ENCODE measurements at places on chromosomes 3 and 15.

GRCh38 chr3:1087066-1087560 is 5.7 kb upstream of the CNTN6 start:
- no peak for DNase-seq

DNA sequence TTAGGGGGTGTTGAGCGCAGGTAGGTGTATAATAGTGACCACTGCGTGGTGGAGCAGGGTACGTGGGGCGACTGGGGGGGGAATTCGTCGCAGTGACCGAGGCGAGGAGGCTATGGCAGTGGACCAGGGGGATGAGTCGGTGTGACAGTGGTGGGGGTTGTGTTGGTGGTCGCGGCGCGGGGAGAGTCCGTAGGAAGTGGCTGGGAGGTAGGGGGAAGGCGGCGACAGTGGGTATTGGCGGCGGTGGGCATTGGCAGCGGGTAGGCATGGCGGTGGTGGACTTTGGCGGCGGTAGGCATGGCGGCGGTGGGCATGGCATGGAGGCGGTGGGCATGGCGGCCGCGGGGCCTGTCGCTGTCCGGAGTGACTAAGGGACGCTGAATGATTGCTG is 739 bp downstream of the SNRPN start:
- peak; percentile 26 for DNase-seq

GRCh38 chr3:196120291-196120951 is 38.5 kb upstream of the TFRC start:
- no peak for DNase-seq

DNA sequence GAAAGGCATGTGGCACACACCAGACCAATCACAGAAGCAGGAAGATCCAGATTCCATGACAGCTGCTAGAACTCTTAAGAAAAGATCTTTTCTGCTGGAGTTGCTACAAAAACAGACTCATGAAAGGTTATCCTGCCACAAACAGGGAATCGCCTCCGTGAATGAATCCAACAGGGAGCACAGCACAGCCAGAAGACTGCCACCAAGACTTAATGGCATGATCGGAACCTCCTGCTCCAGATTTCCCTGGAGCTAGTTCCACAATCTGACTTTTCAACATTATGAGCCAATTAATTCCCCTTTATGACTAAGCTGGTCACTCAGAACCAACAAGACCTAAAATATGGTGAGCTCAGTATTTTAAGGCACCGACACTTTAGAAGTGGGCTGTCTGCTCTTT is 232.5 kb downstream of the FOXP1 start:
- no peak for DNase-seq

DNA sequence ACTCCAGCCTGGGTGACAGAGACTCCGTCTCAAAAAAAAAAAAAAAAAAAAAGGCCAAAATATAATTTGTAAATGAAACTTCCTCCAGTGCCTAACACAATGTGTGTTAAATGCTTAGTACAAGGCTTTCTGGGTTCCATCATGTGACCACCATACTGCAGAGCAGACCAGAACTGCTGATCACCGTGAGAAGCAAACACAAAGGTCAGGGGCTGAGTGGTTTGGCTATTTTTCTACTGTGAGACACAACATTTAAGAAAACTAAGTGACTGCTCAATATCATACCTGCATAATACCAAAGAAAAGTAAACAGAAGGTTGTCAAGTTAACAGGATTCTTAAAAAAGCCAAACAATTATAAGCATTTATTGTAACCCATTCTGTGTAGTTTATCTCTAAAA is 13.2 kb downstream of the ABCC5 start:
- no peak for DNase-seq

GRCh38 chr3:52435246-52436101 is 9.4 kb downstream of the SEMA3G start:
- DNase-seq, result no peak

DNA sequence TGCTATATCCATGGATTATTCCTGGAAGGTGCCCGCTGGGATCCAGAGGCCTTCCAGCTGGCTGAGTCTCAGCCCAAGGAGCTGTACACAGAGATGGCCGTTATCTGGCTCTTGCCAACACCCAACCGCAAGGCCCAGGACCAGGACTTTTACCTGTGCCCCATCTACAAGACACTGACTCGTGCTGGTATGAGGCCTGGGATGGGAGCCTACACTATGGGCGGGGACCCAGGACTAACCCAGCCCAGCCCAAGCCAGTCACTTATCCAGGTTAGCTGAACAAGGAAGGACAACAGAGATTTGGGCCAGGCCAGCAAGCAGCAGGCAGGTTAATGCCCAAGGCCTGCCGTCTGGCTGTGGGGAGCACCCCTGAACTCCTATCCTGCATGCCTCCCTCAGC is 45.3 kb downstream of the SEMA3G start:
- no peak for DNase-seq

GRCh38 chr3:119664850-119665379 is 4.5 kb upstream of the POPDC2 start:
- DNase-seq, result no peak

- DNase-seq, result no peak
Observed at GRCh38 chr3:97972976-97973375, 745 bp upstream of the RIOX2 start.

DNA sequence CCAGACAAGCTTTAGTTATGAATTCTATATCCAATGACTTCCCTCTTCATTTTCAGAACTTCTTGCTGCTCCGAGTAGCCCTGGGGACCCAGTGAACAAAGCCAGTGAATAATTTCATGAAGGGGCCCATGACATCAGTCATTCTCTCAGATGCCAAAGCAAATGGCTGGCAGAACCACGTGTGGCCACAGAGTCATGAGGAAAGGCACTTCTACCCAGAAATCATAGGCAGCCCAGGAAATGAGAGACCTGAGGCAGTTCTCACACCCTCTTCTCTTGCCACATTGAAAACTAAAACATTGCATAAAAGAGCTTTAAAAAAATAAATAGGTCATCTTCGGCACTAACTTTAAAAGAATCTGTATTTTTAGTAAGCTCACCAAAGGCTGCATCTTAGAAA is 4.3 kb upstream of the UACA start:
- DNase-seq, result no peak

- DNase-seq, result no peak
Observed at GRCh38 chr3:120102232-120102631, 8.0 kb upstream of the GSK3B start.

- DNase-seq, result peak; percentile 2
Observed at GRCh38 chr3:187889601-187890404, 144.5 kb upstream of the BCL6 start.

DNA sequence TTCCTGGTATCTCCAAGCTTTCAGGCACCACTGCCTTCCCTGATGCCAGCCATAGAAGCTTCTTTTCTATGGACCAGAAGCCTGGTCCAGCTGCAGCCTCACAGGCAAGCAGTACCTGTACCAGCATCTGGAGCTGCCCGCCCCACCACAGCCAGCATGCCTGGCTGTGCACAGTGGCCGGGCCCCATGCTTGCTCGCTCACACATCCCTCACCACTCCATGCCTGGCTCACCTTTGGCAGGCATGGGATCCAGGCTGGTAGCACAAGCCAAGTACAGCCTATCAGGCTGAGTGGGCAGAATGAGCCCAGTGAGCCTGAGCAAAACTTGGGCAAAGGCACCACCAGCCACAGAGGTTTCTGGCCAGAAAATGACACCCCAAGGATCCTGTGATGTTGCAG is 93.4 kb downstream of the TPRA1 start:
- DNase-seq, result no peak

DNA sequence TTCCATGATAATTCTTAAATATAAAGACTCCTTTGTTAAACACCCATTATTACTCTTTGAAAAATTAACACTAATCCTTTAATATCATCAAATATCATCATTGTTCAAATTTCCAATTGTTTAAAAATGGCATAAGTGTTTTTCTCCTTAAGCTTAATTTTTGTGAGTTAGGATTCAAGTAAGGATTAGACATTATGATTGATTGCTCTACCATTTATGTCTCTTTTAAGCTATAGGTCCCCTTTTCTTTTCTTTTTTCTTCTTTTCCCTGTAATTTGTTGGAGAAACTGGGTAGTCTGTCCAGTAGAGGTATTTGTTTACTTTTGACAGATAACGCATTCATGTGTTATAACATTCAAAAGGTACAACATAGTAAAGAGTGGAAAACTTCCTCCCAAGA is 9.1 kb downstream of the ABHD2 start:
- no peak for DNase-seq

- DNase-seq, result no peak
Observed at GRCh38 chr15:22961762-22962161, 18.4 kb downstream of the CYFIP1 start.

GRCh38 chr3:28556195-28556594 is 207.6 kb upstream of the AZI2 start:
- no peak for DNase-seq

DNA sequence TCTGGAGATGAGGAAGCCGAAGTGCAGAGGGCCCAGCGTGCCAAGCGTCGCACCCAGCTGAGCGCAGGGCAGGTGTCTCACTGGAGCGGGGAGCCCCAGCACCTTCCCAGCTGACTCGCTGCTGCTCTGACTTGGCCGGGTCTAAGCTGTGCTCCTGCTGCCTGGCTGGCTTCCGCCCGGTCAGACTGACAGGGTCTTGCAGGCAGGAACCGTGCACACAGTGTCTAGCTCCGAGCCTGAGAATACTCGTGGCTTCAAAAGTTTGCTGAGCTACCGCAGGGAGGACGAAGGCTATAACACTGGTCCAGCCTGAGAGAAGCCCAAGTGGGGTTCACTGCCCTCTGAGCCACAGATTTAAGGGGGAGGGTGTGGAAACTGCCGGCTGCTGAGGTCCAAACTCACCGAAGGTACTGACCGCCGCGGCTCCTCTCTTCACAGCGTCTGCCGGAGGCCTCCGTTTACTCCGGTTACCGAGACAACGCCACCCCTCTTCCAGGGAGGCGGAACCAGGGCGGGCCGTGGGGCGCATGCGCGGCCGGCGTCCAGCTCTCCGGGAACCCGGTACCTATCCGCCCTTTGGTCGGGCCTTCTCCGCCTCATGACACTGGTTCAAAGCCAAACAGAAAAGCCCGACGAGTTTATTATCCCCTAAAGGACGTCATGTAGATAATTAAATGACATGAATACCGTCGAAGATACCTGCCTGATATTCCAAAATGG is at the start of gene CFAP44:
Gene CFAP44, minus strand, starts transcription at position 443 of the 720 bp plus-strand sequence. CDS start 7,829 bp downstream, outside the sequence.
- DNase-seq, result peak; percentile 68

GRCh38 chr3:106249159-106249558 is 380.3 kb upstream of the CBLB start:
- DNase-seq, result no peak

- no peak for DNase-seq
Observed at GRCh38 chr15:62648954-62649353, 393.6 kb upstream of the TPM1 start.

- no peak for DNase-seq
Observed at GRCh38 chr15:45630917-45631691, 3.7 kb upstream of the SQOR start.

DNA sequence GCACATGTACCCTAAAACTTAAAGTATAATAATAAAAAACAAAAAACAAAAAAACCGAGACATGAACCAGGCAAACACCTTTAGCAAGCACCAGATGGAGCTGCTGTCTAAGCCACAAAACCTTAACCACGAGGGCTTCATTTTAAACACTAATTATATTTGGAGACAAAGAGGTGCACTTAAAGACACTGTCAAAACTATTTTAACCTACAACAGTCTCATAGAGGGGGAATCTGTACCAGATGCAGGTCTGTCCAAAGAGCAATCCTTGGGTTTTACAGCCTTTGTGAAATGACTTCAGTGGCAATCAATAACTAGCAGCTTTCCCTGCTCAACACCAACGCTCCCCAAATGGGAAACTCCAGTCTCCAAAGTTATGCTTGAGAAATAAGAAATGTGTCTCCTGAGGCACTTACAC is 115.7 kb upstream of the TSPAN3 start:
- DNase-seq, result no peak

DNA sequence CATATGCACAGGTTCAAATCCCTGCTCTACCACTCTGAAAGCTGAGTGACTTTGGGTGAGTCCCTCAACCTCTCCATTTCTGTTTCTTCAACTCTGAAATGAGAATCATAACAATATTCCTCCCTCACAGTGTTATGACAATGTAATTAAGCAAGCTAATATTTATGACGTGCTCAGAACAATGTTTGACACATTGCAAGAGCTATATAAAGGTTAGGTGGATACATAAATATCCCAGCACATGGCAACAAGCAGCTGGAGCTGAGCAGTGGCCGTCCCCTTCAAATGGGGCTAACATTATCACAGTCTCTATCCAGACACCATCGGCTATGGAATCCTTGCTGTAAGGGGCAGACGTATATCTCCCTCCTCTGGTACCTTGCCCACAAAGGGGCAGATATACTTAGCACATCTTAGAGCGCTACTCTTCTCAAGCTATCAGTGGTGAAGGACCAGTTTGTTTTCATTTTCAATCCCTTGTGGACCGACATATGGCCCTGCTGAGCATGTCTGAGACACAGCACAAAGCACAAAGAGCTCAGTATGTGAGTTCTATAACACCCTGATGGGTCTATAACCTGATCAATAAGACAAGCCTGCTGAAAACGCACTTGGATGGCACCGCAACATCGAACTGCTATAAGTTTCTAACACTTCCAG is 80.9 kb downstream of the PRICKLE2 start:
- DNase-seq, result no peak

DNA sequence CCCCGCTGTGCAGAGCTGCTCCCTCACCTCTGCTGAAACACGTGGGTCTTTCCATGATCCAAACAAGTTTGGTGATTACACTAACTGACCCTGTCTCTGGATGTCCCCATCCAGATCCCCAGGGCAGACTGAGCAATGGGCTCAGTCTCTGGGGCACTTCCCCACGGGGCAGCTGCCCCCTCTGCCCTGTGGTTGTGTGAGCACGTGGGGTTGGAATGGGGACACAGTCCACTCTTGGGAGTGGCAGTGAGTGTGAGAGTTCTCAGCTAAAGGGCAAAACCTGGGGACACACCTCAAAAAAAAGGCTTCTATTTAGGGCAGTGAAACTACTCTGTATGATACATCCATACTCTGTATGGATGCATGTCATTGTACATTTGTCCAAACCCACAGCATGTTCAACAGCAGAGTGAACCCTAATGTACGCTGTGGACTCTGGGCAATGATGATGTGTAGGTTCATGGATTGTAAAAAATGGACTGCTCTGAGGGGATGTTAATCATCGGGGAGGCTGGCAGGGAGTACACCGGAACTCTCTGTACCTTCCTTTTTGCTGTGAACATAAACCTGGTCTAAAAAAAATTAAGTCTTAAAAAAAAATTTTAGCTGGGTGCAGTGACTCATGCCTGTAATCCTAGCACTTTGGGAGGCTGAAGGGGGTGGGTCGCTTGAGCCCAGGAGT is 49.9 kb upstream of the BLM start:
- DNase-seq, result no peak

GRCh38 chr3:4882548-4882947 is 96.7 kb upstream of the BHLHE40 start:
- no peak for DNase-seq

All from CD4-positive, alpha-beta T cell treated with Interferon alpha-2 for 1 hour (primary cell).